ENCODE measurements at places on chromosomes 1 and 21.

- peak; percentile 21 for DNase-seq
Measured at GRCh38 chr1:162565460-162565859, 3.9 kb downstream of the UAP1 start.

- DNase-seq, result no peak
Measured at GRCh38 chr1:62912028-62912638, 128.2 kb downstream of the ATG4C start.

DNA sequence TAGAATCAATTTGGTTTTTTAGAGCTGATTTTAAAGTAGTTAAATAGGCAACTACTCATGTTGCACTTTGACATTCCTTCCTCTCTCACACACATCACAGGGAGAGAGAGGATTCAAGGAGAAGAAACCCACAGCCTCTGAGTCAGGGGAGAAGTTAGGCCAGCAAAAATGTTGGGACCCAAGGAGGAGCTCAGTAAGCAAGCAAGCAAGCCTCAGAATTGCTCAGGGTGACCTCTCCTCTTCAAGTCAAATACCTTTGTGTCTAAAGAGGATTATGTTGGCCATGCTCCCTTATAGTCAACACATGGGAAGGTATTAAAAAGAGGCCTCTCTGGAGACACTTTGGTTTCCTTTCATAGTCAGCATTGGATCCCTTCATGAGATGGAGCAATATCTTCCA lies 80.5 kb upstream of the WARS2 start:
- no peak for DNase-seq

- DNase-seq, result no peak
Measured at GRCh38 chr1:206898089-206898914, 1.1 kb downstream of the IL24 start.

DNA sequence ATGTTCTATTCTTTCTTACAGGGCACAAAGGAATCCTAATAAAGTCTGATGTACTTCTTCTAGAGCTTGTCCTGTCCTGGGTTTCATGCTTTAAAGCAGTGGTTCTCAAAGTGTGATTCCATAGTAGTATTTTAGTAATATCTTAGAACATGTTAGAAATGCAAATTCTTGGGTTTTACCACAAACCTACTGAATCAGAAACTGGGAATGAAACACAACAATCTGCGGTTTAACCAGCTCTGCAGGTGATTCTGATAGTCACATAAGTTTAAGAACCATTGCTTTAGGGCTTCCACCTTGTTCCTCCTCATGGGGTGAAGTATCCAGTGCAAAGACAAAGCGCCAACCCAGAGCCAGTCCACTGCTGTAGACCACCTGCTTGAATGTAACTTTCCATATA lies 41.1 kb downstream of the NGF start:
- no peak for DNase-seq

DNA sequence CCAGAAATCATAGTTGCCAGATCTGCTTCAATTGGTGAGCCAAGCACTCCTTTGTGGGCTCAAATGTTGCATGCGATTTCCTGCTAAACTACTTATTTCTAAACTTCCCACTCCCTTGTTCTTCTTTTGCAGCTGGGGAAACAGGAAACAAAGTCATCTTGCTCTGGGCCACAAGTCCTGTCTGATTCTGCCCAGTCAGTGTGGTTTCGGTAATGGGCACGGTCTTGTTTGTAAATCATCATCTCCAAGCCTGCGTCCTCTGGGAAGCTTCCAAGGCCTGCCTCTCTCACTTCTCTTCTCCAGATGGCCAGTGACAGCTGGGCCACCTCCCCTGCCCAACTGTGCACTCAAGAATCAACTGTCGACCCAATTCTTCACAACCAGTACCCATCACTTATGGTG lies 4.4 kb downstream of the S100A8 start:
- DNase-seq, result no peak

- no peak for DNase-seq
Measured at GRCh38 chr1:77407738-77408375, 126.0 kb downstream of the AK5 start.

DNA sequence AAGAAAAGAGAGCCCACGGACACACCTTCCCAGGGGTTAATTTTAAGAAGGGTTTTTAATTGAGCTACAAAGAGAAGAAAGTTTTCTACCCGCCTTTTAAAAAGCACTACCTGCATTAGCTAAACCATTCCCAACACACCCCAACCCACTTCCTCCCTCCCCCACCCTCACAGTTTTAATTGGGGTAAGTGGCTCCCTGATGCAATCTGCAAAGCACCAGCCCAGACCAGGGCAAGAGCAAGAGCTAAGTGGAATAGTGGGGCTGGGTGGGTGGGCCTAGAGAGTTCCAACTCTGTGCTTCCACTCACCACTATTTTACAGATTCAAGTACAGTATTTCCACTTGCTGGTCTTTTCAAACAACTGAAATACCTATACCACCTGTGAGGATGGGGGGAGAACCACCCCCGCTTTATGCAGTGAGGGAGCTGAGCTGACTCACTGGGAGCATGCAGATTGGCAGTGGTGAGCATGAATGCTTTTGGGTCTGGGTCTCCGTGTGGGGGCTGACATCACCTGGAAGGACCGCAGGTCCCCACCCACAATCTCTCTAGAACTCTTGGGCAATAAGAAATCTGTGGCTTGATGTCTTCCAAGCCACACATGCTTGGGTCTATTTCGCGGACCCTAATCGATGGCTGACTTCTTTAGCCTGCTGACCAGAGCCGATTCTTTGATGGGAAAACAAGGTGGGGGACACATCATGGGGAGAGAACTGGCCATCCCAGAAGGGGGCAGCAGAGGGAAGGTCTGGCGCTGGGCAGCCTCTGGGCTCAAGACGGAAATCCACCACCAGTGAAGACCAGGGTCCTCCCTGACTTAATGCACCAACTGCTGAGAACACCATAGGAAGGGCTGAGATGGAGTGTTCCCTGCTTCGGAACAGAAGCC lies 95.5 kb downstream of the SSBP3 start:
- DNase-seq, result no peak

DNA sequence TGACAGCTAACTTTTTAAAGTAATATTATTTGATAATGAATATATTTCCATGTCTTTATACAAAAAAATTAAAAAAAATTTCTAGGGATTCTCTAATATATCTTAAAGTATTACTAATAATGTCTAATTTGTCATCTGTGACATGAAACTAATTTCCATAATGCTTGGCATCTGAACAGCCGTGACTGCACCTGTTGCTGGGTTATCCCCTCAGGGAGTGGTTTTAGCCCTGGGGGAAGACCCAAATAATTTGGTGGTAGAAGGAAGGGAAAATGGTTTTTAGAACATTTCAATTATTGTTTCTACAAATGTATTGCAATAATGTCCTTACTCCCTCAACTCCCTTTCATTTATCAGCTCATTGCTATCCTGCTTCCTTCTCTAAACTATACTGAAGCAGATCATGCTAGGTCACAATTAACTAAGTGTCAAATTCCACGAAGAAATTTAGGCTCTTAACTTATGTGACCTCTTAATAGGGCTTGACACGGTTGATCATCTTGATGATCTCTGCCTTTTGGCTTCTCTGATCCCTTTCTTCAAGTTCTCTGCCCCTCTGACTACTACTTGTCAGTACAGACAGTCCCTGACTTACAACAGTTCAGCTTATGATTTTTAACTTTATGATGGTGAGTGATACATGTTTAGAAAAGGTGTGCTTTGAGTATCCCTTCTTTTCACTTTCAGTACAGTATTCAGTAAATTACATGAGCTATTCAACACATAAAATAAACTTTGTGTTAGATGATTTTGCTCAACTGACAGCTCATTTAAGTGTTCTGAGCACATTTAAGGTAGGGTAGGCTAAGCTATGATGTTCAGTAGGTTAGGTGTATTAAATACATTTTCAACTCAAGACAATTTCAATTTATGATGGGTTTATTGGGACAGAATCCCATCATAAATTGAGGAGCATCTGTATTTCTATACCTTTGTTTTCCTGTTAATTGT lies 26.4 kb upstream of the DPH5 start:
- no peak for DNase-seq

DNA sequence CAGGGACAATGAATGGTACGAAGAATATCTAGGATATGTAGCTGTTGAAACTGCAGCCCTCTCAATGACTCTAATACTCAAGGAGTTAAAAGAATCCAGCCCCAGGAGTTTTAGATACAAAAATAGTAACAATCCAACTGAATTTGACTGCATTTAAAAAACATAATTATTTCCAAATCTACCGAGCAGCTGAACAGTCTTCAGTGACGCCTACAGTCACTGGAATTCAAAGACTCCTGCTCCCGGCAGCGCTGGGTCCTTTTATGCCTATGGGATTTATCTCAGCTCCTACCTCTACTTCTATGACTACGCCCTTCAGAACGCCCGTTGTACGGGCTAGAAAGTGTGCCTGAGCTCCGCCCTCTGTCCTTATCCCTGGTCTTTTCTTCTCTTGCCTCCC lies 55.7 kb downstream of the WARS2 start:
- DNase-seq, result no peak

GRCh38 chr21:34939673-34940331 lies 109.3 kb downstream of the RUNX1 start:
- no peak for DNase-seq

DNA sequence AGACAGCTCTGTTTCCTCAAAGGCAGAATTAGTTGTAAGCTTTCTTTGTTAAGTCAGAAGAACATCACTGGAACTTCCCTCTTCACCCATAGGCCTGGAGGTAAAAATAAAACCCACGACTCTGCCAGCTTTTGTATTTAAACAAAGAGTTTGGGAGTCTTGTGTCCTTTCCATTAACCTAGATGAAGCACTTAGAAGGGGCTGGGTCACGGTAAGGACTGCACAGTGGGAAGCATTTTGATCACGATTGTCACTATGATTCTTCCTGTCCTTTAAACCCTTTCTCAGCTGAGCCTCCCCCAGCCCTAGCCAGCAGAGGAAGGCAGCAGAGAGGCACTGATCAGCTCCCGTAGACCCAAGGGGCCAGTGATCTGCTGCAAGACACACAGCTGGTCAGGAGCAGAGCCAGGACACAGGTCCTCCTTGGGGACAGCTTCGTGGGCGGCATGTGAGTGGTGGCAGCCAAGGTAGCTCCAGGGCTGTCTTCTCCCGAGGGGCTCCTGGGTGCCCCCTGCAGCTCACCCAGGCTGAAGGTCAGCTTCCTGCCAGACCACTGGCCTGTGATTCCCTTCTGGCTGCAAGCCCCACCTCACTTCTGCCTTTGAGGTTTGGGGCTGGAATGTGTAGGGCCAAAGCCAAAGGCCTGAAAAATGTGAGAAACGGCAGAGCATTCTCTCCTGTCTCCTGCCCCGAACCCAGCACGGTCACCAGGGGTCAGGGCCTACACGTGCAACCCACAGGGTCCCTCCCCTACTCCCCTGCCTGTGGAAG lies 4.0 kb upstream of the LAPTM5 start:
- no peak for DNase-seq
